ENCODE measurements at places on chromosomes 7 and 10.

DNA sequence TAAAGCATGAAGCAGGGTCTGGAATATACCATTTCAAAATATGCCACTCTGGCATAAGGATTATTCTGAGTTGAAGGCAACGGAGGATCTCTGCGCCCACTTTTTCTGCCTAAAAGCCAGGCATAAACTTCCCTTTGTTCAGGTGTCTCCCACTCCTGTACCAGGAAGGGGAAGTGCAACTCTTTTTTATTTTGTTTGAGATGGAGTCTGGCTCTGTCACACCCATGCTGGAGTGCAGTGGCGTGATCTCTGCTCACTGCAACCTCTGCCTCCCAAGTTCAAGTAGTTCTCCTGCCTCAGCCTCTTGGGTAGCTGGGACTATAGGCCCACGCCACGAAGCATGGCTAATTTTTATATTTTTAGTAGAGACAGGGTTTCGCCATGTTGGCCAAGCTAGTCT, 18.2 kb downstream of the SVIL start:
- DNase-seq, result no peak

DNA sequence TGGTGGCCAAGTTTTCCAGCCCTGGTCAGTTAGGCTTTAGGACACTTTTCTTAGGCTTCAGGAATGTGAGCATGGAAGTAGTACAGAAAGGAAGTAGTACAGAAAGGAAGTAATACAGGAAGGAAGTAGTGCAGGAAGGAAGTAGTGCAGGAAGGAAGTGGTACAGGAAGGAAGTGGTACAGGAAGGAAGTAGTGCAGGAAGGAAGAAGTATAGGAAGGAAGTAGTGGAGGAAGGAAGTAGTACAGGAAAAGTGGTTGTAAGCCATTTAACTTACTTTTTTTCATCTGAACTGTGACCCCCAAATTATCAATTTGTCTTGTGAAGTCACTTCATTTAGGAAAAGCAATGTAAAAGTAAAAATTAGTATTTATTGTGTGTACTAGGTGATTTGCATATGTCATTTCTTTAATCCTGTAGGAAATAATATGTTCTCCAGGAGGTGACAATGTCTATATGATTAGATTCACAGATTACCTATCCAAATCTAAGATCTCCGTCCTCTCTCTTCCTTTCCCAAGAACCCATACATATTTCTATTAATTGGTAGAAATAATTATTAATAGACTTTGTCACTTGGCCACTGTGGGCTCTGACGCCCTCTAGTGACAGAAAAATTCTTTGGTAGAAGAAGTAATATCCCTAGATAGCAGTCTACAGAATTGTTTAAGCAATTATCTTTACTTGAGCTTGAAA, 3.9 kb upstream of the FAS start:
- DNase-seq, result no peak

DNA sequence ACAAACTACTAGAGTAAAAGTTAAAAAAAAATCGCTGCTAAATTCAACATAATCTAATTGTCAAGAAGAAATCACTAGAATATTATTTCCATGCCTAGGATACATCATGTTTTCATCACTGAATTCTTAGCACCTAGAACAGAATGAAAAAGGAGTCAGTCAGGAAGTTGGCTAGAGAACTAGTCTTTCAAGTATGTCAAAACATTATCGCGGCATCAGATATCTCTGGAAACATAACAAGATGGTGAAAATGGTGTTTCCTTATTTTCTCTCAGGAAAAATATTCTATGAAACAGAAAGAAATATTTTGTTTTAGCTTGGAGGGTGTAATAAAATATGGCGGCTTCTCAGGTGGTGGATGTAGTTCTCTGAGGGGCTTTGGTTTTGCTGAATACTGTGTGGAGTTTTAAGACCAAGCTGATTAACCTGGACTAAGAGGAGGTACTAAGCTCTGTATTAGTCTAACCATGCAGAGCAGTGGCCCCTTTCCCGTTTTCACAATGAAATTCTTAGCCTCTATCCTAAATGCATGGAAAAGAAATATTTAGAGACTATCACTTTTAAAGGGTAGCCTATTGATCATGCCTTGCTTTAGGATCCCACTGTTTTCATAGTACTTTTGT, 205.6 kb downstream of the MDFIC start:
- DNase-seq, result no peak

- peak; percentile 67 for DNase-seq
These were observed 558 bp downstream of the VOPP1 start for GRCh38 chr7:55571511-55572377.

- no peak for DNase-seq
These were observed 98.8 kb downstream of the CACNB2 start for GRCh38 chr10:18238870-18239485.

DNA sequence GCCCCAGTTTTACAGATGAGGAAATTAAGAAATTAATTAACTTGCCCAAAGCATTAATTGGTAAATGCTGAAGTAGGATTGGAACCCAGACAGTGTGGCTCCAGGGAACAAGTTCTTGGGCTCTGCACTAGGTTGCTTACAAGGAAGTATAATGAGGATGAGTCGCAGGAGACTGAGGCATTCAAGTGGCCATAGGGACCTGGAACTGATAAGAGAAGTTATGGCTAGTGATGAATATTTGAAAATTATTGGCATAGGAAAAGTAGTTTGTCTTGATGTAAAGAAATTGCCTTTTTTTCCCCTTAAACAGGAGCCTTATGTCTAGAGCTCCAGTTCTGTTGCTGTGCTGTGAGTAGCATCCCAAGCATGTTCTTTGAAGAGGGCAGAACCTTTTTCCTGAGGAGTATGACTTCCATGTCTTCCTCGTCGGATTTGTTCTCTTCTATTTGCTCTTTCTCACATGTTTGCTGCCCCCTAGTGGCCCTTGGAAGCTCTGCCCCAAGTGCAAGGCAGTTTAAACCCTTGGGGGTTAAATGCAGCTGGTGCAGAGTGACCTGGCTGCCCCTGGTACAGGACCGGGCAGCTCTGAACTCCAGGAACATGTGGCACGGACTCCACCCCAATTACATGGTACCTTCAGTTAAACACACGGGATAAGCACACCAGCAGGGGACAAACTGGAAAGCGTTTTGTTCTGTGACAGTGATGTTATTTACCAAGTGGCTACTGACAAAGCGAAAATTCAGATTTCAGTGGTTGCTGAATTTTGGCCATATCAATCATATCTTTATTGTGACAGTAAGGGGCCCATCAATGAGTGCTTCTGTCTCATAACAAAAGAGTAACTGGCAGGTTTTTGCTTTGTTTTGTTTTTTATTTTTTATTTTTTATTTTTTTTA, 148.8 kb downstream of the HECW1 start:
- peak; percentile 46 for DNase-seq

DNA sequence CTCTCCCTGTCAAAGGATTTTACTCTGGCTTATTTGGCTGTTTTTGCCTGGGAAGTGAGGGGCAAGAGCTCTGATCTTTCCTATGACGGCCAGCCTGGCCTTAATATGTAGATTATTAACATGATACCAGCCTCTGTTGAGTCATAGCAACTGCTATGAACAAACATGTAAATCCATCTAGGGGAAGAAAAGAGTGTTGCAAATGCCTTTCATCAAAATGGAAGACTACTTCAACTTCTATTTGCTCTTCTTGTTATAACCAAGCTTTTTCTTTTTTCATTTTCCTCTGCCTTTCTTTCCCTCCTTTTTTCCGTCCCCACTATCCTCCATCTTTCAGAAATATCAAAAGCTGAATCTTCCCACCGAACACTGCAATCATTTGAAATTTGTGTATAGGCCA, 46.6 kb downstream of the BTRC start:
- no peak for DNase-seq

DNA sequence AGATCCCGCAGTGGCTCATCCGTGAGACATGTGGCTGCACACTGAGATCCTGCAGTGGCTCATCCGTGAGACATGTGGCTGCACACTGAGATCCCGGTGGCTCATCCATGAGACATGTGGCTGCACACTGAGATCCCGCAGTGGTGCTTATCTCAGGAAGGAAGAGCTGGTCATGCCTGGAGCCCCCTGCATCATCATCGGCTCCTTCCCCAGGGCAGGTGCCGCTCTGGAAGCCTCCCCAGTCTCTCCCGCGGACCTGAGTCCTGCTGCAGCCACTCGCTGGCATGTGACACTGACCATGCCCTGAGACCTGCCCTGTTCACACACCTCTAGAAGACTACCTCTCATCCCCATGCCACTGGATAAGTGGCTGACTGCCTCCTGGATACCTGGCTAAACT, 181.3 kb downstream of the PTPRN2 start:
- no peak for DNase-seq

- no peak for DNase-seq
These were observed 58.4 kb downstream of the MKI67 start for GRCh38 chr10:128067691-128068397.

DNA sequence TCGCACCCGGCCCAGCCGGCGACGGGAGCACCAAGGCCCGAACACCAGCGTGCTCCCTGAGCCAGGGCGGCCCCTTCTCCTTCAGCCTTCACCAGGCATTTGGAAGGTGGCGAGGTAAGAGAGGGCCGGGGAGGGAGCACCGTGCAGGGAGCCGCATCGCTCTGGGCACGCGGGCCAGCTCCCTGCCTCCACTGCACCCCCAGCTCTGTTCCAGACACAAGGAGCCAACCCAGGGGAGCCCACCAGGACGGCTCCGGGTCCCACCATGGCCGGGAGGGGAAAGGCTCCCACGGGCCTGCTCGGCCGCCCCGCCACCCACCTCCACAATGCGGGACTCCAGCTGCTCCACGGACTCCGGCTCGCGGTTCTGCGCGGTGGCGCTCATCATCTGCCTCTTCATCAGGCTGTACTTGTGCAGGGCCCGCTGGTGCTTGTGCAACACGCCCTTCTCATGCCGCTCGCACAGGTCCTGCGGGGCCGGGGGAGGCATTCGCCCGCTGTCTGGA, 15.1 kb downstream of the NUDT1 start:
- no peak for DNase-seq

DNA sequence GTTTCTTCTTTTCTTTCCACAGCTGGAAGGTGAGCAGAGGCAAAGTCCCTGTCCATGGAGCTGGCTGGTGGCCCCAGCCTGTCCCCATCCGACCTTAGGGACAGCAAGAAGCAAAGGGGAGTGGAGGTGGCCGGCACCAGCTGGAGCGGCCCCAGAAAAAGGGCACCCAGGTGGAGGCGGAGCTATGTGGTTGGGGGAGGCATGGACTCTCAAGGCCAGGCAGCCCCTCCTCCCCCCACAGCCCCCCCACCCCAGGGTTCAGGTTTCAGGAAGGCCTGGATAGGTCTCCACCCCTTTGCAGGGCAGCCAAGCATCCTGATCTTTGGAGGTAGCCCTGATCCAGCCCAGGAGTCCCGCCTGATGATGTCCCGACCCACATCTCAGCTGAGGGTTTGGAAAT, at the start of gene SSC4D:
Gene SSC4D, minus strand, starts transcription at position 161 of the 400 bp plus-strand sequence. CDS start 5,258 bp downstream, outside the sequence.
- no peak for DNase-seq

DNA sequence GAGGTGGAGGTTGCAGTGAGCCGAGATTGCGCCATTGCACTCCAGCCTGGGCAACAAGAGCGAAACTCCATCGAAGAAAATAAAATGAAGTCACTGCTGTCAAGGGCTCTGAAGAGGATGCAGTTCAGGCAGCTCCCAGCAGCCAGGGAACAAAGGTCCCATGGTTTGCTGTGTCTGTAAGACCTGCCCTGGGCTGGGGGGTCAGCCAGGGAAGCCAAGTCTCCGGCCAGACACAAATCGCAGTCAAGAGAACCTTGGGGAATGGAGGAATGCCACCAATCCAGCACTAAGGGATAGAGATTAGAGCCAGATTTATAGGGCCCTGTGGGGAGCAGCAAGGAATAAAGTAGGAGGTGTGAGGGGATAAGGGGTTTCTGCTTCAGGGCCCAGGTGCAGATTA, 28.9 kb upstream of the VSIR start:
- no peak for DNase-seq

DNA sequence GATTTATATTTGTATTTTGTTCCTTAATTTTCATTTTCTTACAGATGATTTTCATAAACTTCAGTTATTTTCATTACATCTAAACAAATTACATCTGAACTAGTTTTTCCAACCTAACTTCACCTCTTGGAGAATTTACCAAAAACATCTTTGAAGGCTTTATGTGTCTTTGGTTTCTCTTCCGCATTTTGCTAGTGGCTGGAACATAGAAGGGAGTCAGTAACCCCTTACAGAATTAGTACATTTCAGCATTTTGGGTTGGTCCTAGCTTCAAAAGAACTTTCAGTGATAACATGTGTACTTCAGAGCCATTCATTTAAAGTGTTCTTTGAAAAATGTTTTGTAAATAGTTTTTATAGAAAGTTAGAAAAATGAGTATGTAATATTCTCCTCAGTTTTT, 169.8 kb upstream of the MTPN start:
- DNase-seq, result no peak

DNA sequence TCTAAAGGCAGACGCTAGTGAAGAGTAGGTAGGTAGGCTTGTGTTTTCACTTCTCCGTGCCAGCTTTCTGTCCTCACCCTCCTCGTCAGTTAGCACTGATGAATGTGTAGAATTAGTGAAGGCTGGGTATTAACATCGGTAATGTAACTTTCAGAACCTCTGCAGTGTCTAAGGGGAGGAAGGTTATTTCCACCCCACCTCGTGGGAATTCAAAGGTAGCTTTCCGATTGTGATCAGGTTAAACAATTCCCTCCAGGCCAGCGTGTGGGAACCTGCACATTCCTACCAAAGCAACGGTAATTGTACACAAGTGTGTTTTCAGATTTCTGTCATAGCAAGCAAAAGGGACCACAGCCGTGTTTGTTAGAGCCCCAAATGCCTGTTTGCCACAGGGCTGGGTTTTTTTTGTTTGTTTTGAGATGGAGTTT, 405.0 kb upstream of the GALNT17 start:
- DNase-seq, result no peak

GRCh38 chr7:138459413-138460175, 465 bp upstream of the TRIM24 start:
- no peak for DNase-seq

- DNase-seq, result no peak
These were observed 347 bp downstream of the LBX1 start for GRCh38 chr10:101228966-101229265.

- no peak for DNase-seq
These were observed 1.1 kb upstream of the ACTR3C start for GRCh38 chr7:150324373-150324961.

DNA sequence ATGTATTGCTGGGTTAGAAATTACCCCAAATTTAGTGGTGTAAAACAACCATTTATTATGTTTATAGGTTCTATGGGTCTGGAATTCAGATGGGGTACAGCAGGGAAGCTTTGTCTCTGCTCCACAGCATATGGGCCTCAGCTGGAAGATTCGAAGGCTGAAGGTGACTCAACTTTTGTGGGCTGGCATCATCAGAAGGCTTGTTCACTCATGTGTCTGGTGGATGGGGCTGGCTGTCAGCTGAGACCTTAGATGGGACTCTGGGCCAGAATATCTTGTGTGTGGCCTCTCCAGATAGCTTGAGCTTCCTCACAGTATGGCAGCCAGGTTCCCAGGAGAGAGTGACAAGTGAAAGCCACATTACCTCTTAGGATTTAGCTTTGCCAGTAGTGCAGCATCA, 45.9 kb downstream of the ZNF503 start:
- DNase-seq, result no peak

GRCh38 chr7:70303780-70304179, 705.5 kb downstream of the AUTS2 start:
- no peak for DNase-seq

DNA sequence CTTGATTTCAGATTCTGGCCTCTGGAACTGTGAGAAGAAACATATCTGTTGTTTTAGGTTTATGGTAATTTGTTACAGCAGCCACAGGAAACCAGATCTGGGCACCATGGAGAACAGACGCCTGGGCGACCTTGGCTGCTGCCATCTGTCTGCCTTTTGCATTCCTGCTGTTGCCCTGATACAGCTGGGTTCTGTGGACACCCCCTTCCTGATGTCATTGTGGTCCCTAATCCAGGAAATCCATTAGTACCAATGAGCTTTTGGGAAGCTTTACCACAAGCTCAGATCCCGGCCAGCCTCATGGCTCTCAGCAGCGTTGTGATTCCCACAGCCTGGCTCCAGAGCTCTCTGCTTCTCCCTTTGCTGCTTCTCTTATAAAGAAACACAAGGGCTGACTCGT, 174.2 kb upstream of the NPS start:
- no peak for DNase-seq
